ENCODE measurements at places on chromosomes 3 and 15.

- DNase-seq, result no peak
These were observed 5.6 kb upstream of the BRPF1 start for GRCh38 chr3:9725775-9726515.

DNA sequence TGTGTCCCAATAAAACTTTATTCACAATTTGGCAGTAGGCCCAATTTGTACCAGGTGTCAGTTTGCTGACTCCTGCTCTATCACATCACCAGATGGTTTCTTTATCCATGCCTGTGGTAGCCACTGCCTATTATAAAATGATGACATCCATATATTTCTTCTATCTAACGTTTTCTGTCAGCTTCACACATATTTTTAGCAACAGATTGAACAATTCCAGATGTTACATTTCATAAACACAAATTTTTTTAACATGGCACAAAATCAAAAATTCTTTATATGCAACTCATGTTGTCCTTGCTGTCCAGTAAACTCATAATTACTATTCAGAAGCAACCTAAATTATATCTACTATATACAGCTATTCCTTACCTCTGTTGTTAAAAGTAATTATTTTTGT is 1371.6 kb downstream of the NSUN3 start:
- DNase-seq, result no peak

- no peak for DNase-seq
These were observed 965.0 kb downstream of the MCTP2 start for GRCh38 chr15:95196176-95196915.

DNA sequence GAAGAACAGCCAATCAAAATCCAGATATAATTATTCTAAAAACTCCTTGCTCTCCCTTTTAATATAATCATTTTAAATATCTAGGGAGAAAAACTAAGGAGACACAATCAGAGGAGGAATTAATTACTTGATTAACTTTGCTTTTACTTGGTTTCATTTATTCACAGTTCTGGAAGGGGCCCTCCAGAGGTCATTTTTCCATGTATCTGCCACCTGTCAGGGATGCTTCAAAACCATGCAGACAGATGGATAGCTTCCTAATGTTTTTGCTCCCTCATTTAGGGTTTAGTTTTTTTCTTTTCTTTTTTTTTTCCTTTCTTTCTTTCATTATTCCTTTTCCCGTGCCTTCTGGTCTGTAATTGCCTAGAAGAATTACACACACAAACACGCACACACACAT is 438.1 kb upstream of the ARPP21 start:
- no peak for DNase-seq

- no peak for DNase-seq
These were observed 144.6 kb downstream of the SHOX2 start for GRCh38 chr3:157961665-157962064.

GRCh38 chr15:85329561-85330422 is 50.6 kb upstream of the AKAP13 start:
- no peak for DNase-seq

GRCh38 chr3:159928071-159928491 is 60.6 kb upstream of the IL12A start:
- no peak for DNase-seq

- DNase-seq, result no peak
These were observed 20.2 kb downstream of the ARNT2 start for GRCh38 chr15:80424381-80424780.

DNA sequence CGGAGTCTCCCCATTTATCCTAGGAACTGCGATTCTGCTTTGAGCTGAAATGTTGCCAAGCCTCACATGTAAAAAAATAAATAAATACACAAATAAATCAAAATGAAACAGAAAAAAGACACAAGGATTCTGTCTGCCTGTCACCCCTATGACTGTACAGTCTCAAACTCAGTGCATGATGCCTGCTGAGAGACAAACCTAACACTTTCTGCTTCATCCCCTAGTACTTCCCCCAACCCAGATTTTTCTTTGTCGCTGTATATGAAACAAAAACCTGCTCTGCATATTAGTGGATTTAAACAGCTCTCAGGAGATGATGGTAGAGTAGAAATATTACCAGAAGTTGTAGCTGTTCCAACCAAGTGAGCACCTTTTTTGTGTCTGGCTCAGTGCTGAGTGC is 530.7 kb upstream of the CFAP20DC start:
- no peak for DNase-seq

DNA sequence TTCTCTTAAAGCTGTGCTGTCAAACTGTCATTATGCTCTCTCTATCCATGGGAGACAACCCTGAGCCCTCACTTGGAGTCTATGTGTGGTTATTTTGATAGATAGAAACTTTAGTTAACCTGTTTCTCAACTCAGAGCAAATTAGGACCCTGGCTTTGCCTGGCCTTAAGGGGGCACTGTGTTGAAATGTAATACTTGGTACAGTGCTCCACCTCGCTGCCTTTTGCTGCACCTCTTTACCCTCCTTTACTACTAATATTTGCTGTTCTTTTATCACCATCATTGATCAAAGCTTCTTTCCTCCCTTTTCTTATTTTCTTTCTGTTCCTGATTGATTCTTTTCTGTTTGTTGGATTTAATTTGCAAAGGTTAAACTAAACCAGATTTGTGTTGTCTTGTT is 34.3 kb downstream of the STT3B start:
- DNase-seq, result no peak

DNA sequence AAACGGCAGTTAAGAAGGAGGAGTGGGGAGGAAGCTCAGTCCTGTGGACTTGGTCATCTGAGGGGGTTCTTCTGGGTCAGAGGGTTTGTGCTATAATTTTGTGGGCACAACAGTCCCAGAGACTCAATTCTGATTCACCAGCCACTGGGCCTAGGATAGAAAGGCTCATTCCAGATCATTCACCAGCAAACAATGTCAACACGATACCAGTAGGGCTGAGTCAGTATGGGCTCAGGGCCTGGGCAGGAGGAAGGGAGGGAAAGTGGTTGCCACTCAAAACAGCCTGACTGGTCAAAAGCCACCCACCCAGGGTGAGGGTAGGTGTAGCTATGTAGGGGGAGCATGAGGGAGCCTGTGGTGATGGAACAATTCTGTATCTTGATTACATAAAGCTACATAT is 86.9 kb upstream of the MEX3B start:
- no peak for DNase-seq

DNA sequence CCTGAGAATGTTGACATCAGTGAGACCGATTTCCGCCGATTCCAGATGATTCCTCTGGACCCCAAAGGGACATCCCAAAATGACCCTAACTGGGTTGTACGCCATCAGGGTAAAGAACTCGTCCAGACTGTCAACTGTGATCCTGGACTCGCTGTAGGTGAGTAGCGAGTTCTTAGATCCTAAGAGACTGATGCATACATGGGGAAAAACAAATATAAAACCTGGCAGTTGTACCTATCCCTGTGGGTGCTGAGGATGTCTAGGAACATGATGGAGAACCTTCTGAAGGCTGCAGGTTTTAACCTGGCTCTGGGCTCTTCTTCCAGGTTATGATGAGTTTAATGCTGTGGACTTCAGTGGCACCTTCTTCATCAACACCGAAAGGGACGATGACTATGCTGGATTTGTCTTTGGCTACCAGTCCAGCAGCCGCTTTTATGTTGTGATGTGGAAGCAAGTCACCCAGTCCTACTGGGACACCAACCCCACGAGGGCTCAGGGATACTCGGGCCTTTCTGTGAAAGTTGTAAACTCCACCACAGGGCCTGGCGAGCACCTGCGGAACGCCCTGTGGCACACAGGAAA is 12.3 kb downstream of the THBS1 start:
- DNase-seq, result no peak

- no peak for DNase-seq
These were observed 76.6 kb downstream of the SNRK start for GRCh38 chr3:43362961-43363360.

GRCh38 chr3:120092474-120092873 is 1.8 kb downstream of the GSK3B start:
- DNase-seq, result no peak

- DNase-seq, result no peak
These were observed 48.6 kb downstream of the SHOX2 start for GRCh38 chr3:158057666-158058065.
